G401 (cell line): ENCODE measurements at places on chromosomes 2 and 18.

- no peak for DNase-seq
These were observed 173.8 kb upstream of the SALL3 start for GRCh38 chr18:78805840-78806239.

DNA sequence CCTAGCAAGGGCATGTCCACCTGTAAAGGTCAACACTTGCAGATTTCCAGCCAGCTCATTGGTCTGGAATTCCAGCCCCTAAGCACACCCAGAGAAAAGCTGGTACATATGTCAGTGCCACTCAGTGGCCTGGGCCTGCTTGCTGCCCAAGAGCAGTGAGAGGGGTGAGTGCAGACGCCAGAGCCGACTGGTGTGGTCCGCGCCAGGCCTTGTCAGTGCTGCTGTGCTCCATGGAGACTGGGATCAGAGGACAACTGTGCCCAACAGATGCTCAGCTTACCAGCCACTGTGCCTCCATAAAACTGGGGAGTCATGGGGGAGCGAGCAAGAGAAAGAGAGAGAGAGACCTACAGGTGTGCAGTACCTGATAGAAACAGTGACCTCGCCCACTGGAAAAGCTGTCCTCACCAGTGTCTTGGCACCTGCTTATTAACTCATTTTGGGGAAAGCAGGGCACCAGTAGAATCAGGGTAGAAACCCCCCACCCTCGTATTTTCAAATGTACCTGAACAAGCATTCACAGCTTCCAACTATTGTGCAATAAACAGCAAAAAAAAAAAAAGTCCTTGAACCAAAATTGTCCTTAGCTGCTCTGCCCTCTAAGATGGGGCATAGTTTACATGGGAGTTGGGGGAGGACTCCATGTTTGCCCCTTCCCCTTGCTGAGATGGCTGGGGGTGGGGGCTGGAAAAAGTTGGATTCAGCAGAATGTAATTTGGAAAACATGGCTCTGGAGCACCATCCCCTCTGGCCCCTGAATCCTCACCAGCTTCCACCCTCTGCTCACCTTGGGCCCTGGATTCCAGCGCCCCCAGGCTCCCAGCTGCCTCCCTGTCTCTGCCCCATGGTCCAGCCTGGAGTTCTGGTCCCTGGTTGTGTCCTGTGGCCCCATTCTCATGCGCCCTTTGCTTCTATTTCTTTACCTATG is 1.4 kb upstream of the SP140L start:
- DNase-seq = no peak

DNA sequence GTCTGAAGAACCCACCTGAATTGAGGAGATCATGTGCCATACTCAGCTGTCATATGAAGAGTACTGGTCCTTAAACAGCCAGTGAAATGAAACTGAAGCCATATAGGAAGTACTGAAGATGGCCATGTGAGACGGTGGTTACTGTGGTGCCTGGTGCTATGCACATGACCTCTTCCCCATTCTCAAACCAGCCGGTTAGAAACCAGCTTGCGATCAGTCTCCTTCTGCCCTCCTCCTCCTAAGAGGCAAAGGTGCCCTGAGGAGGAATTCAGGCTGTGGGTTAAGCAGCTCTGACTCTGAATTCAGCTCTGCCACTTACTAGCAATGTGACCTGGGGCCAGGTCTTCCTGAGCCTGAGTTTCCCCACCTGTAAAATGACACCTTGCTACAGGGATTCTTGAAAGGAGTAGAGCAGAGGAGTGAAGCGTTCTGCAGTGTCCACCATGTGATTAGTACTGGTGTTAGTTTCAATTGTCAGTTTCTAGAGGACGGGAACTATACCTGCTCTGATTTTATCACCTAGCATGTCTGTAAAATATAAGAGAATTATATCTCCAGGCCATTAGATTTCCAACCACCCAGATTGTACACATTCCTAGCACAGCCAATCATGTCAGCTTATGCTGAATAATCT is 5.1 kb downstream of the FECH start:
- DNase-seq = no peak

DNA sequence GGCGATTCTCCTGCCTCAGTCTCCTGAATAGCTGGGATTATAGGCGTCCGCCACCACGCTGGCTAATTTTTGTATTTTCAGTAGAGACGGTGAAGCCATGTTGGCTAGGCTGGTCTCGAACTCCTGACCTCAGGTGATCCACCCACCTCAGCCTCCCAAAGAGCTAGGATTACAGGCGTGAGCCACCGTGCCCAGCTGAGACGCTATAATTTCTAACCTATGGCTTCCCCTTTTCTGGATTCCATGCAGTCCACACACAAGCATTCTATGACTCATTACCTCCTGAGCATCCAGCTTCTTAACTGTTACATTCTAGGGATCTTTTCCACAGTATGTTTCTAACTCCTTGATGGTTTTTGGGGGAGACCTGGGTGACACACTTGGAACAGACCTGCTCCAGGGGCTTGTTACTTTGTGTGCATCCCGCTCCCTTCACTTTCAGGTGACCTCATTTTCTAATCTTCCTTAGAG is 11.8 kb upstream of the KCMF1 start:
- peak; percentile 61 for DNase-seq

DNA sequence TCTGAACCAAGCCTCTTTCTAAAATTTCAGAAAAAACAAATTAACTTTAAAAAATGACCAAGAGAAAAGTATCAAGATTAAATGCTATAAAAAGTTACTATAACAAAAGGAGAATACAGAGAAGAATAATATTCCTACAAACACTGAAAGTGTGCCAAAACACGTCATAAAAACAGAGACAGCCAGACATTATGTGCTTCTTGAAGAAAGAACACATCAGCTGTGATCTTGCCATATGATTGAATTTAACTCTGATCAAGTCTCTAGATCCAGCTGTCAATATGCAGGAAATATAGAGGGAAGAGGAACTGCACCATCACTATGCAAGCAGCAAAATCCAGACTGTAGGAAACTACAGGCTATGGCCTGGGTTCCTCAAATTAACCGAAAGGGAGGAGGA is 33.7 kb upstream of the COL5A2 start:
- DNase-seq = no peak

DNA sequence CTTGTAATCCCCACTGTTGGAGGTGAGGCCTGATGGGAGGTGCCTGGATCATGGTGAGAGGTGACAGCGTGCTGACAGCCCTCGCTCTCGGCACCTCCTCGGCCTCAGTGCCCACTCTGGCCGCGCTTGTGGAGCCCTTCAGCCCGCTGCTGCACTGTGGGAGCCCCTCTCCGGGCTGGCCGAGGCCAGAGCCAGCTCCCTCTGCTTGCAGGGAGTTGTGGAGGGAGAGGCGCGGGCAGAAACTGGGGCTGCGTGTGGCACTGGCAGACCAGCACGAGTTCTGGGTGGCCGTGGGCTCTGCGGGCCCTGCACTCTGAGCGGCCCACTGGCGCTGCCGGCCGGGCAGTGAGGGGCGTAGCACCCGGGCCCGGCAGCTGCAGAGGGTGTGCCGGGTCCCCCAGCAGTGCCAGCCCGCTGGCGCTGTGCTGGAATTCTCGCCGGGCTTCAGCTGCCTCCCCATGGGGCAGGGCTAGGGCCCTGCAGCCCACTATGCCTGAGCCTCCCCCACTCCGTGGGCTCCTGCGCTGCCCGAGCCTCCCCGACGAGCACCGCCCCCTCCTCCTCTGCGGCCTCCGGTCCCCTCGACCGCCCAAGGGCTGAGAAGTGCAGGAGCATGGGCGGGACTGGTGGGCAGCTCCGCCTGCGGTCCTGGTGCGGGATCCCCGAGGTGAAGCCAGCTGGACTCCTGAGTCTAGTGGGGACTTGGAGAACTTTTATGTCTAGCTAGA is 197.1 kb downstream of the SPP2 start:
- no peak for DNase-seq

DNA sequence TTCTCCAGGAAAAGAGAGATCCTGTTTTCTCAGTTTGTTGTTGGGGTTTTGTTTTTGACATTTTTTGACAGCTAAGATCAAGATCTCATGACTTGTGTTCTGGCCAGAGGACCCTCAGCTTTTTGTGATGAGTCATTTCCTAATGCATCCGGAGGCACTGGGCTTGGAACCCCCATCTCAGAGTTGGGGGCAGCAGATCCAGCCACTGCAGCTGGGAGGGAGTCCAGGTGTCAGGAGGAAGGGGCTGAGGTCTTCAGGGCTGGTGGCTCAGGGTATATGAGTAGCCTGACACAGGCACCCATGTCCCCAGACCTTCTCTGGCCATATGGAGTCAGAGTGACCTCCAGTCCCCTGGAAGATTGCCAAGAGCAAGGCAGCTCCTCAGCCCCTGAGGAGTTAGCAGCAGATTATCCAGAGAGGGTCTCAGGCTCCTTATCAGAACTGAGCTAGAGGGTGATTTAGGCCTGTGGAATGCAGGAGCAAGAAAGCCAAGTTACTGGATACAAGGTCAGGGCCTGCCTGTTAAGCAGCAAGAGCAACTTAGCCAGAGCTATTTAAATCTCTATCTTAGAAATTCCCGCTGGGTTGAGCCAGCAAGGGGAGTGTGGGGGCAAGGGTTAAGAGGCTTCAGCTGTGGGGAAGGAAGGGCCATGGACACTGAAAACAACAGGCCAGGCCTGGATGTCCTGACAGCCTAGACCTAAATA is 62.4 kb downstream of the TANC1 start:
- DNase-seq = no peak

DNA sequence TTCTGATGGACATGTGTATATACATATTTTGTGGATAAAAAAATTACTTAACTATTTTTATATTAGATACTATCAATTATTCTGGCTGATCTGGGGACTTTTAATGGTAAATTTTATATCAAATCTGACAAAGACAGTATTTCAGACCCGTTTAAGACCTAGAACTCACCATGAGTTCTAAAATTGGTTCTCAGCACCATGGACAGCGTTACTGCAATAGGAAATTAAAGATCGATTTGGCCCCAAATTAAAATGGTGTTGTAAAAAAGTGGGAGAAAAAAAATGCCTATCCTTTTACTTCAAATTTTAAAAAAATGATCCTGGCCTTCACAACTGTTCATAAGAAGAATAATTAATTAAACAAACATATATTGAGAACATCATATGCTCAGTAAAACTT is 919 bp upstream of the SCN2A start:
- no peak for DNase-seq

DNA sequence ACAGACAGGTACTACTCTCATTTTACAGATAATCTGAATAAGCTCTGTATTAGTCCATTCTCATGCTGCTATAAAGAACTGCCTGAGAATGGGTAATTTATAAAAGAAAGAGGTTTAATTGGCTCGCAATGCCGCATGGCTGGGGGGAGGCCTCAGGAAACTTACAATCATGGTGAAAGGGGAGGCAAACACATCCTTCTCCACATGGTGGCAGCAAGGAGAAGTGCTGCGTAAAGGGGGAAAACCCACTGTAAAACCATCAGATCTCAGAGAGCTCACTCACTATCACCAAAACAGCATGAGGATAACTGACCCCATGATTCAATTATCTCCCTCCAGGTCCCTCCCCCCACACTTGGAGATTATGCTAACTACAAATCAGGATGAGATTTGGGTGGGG is 254.4 kb downstream of the KCNE4 start:
- no peak for DNase-seq

DNA sequence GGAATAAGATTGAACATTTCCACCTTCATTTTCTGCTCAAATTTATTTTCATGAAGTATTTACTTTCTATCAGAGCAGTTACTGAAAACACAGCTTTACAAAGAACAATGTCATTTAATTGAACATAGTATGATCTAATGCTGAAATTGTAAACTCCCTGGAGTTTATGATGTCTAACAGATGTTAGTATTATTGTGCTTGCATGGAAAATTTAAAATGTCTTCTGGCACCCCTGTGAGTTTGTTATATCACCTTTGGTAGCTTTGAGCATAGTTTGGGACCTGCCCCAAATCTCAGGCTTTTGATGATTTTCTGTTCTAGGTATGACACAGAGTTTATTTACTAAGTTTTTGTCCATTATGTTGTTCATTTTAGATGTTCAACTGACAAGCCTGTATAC is 28.1 kb downstream of the FAM171B start:
- no peak for DNase-seq

GRCh38 chr2:238425505-238425978 is 1.2 kb upstream of the ASB1 start:
- no peak for DNase-seq

- DNase-seq = no peak
These were observed 111.6 kb upstream of the LTBP1 start for GRCh38 chr2:32835148-32835547.

DNA sequence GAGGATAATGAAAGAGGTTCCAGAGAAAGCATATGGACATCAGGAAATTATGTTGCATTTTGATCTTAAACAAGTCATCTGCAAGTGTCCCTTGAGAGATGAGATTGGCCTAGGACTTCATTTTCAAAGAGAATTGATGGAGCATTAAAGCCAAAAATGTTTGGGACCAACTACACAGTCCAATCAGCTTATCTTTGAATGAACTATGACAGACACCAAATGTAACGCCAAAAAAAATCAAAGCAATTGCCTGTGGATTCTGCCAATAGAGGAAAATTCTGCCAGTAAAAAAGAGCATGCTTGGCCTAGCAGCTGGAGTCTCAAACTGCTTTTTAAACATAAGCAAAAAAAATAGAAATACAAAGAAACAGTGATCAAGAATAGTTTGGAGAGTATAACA is 594.5 kb upstream of the CHAC2 start:
- DNase-seq = no peak
